Stimulated activated CD8-positive, alpha-beta memory T cell treated with anti-CD3 and anti-CD28 coated beads, Interleukin-12 subunit alpha, Interleukin-12 subunit beta, amount 100 ng/mL, for 4 hours (primary cell): ENCODE measurements at places on chromosomes 6 and 20.

DNA sequence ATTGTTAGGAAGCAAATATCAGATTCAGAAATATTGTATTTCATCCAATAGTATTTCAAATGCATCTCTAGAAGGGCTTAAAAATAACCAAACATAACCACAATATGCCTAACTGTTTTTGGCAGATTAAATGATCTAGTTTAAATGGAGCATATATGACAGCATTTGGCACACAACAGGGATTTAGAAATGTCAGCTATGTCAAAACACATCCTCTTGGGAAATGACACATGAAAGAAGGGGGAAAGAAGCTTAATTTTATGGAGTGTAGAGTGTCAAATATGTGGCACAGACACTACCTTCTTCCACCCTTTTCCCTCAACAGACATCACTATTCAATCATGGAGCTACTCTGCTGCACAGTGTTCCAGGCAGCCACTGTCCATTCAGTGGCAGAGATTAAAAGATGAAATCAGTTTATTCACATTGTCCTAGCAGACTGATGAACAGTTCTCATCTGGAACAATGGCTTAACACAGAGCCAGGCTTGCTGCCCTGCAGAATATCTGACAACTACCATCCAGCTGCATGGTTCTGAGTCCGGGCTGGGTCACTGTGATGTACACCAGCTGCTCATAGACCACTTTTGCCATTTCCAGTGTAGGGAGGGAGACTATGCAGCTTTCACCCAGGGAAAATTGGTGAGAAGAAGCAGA is 349.8 kb downstream of the DHX35 start:
- no peak for DNase-seq

DNA sequence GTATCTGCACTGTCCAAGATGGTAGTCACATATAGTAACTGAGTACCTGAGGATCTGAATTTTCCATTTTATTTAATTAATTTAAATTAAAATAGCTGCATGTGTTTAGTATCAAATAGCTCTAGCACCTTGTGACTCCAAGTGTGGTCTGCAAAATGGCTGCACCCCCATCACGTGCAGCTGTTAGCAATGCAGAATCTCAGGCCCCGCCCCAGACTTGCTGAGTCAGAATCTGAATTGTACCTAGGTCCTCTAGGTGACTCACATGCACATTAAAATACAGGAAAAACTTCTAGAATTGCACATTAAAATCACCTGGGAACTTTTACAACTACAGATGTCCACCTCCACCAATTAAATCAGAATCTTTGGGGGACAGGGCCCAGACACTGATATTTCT is 19.2 kb upstream of the FAM83C start:
- no peak for DNase-seq

DNA sequence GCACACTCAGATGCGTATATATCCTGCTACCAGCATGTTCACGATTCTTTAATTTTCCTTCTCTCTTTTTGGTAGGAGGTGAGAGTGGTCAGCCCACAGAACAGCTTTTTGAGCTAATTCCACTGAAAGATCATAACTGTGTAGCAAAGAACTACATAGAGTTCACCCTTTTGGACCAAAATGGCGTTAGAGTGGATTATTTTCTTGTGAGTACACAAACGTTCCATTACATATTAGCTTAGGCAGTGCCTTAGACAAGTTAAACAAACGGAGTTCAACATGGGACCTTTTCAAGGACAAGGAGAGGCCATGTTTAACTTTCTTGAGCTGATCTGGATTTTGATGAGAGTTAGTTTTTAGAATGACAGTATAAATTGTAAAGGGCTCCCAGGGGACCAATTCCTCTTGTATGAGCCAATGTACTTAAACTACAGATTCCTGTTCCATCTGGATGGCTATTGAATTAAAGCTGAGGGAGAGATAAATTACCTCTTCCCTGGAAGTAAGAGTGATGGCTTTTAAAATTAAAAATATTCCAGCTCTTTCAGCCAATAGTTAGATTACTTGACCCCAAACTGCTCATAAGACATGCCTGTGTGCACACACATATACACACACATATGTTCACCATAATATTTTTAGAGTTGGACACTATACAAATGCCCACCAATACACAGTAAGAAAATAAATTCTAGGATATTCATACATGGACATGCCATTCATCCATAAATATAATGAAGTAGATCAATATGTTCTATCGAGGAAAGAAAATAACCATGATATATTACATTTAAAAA is 25.6 kb upstream of the ARMH2 start:
- no peak for DNase-seq

GRCh38 chr6:100346828-100347227 is 117.9 kb downstream of the SIM1 start:
- no peak for DNase-seq

GRCh38 chr6:47859175-47859574 is 77.3 kb downstream of the OPN5 start:
- DNase-seq = no peak

GRCh38 chr6:162119341-162119740 is 608.2 kb downstream of the PRKN start:
- no peak for DNase-seq

GRCh38 chr6:125913864-125914351 is 42.7 kb upstream of the HINT3 start:
- DNase-seq = no peak

- DNase-seq = no peak
Observed at GRCh38 chr6:29019629-29020028, 14.5 kb upstream of the ZNF311 start.

GRCh38 chr20:58267389-58268215 is 39.1 kb upstream of the ANKRD60 start:
- no peak for DNase-seq
